HFFc6 (cell line): ENCODE measurements at places on chromosomes 13 and 19.

- DNase-seq: no peak
Observed at GRCh38 chr13:61086087-61086486, 329.6 kb downstream of the PCDH20 start.

GRCh38 chr19:56356944-56357343, 36.4 kb downstream of the ZNF582 start:
- DNase-seq: no peak

DNA sequence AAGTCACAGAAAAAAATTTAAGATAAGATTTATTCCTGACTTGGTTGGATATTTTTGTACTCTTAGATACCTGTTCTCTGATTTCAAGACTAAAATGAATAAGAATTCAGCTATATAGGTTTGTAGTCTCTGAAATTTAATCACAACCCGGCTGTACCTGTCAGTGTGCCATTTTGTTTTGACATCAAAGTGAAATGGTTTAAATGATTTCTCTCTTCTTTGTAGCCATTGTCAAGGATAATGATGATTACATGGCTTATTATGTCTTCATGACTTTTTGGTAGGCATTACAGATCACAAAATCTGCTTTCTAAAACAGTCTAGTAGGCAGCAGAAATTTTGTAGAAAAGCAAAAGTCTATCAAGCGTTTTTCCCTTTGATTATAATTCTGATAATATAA, 72.5 kb downstream of the PCDH17 start:
- DNase-seq: no peak

DNA sequence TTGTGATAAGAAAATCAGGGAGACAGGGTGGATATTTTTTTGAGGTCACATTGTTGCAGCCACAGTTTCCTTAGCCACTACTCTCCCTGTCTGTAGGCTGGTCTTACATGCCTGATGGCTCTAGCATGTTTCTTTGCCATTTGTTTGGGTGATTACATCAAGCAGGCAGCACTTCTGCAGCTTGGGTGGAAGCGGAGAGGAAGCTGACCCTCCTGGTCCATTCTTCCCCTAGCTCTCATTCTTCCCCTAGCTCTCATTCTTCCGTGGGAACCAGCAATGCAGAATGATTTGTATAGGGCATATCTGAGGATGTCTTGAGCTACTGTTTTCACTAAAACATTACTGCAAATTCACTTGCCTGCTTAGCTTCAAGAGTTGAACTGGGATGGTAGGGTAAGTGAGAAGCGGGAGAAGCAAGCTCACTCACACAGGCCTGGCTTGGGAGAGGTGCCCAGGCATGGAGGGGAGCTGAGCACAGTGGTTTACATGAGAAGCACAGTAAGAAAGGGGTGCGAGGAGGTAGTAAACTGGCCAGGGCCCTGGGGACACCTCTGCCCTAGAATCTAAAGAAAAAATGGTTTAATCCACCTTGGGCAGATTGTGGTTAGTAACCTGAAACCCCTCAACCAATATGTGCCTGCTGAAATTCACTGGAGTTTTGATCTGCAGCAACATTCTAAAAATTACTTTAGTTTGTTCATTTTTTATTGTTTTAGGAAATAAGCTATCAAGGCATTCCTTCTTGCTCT, 538.9 kb downstream of the RFC3 start:
- peak; percentile 2 for DNase-seq

GRCh38 chr19:13181747-13182388, 31.7 kb downstream of the IER2 start:
- peak; percentile 50 for DNase-seq

DNA sequence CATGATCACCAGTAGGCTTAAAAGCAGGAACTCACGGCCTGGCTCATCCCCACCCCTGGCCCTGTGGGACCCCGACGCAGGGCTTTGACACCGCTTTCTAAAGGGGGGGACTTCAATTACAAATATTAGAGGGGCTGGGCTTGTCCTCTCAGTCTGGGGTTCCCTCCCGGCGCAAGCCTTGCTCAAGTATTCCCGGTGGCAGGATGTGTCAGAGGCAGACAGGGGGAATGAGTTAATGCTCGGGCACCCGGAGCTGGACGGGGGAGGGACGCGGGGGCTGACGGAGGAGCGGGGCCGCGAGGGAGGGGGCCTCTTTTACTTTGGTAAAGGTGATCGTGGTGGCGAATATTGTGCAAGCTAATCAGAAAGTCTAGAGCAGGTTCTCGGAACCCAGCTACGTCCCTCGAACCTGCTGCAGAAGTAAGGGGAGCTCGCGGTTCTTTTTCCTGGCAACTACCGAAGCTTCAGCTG, 1.1 kb downstream of the FGF14 start:
- DNase-seq: no peak

DNA sequence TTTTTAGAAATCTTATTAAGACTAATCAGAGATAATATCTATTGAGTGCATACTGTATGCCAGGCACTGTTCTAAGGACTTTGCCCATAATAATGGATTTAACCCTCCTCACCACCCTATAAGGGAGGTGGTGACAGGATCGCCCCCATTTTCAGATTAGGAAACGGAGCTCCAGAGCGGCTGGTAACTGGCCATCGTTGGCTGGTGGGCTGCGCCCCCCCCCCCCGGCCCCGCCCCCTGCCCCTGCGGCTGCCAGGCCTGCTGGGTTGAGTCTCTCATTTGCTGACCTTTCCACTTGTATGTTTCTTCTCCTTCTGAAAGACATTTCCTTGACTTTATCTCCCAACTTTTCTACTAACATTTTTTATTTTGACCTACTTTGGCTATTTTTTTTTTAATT, 8.5 kb downstream of the ARHGEF7 start:
- no peak for DNase-seq

- DNase-seq: no peak
Observed at GRCh38 chr19:42052241-42052863, 17.7 kb downstream of the GRIK5 start.

GRCh38 chr13:62129000-62129551, 713.4 kb upstream of the PCDH20 start:
- no peak for DNase-seq

- DNase-seq: no peak
Observed at GRCh38 chr19:21463449-21464105, 41.8 kb upstream of the ZNF429 start.

DNA sequence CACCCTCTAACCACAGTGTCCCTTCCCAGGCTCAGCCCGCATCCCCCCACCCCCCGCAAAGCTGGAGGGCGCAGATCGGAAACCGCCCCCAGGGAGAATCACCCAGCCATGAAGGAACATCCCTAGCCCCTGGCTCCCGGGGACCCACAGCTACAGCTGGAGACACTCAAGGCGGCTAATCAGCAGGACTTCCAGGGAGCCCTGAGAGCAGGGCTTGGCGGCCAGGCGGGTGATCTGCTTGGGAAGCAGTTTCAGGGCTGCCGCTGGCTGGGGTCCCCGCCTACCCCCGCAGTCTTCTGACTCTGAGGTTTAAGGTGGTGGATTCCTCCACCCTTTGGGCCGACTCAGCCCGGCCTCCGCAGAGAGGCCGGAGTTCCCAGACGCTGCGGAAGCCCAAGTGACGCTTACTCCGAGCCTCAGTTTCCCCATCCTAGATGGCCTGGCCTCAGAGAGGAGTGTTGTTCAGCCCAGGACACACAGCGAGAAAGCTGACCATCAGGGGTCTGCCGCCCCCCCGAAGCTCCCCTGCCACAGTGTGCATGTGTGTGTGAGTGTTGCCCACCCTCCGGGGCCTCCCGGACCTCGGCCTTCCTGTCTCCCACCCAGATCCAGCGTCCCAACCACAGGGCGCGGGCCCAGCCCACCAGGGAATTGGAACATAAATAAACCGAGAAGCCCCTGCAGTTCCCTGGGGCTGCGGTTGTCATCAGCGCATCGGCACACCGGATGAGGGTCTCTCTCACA, 9.8 kb downstream of the FUT6 start:
- DNase-seq: no peak

DNA sequence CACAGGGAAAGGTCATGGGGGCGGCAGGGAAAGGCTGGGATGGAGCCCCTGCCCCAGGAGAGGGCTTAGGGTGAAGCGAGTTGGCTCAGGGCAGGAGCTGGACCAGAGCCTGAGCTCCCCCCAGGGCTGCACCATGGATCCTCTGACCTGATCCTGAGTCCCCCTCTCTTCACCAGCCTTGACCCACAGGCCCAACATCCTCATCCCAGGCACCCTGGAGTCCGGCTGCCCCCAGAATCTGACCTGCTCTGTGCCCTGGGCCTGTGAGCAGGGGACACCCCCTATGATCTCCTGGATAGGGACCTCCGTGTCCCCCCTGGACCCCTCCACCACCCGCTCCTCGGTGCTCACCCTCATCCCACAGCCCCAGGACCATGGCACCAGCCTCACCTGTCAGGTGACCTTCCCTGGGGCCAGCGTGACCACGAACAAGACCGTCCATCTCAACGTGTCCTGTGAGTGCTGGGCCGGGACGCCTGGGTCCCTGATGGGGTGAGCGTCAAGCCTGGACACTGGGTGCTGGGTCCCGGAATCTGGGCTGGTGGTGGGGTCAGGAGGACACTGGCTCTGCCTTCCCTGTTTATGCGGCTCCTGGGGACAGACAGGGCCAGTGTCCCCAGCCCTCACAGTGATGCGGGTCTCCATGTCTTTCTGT, 842 bp downstream of the SIGLEC9 start:
- no peak for DNase-seq

DNA sequence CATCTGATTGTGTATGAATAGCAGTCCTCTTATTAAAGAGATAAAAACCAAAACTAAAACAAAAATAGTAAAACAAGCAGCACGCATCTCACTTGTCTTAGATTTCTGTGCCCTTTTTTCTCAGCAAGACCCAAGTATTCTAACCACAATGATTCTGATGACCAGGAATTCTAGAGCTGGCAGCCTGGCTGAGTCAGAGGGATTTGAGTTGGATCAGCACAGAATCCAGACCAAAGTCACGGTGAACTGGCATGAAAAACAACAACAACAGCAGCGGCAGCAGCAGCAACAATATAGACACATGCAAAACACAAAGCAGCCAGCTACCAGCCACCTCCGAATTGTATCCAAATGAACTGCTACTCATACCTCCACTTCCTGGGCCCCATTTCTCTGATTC, 360.5 kb downstream of the KCNRG start:
- DNase-seq: peak; percentile 79

DNA sequence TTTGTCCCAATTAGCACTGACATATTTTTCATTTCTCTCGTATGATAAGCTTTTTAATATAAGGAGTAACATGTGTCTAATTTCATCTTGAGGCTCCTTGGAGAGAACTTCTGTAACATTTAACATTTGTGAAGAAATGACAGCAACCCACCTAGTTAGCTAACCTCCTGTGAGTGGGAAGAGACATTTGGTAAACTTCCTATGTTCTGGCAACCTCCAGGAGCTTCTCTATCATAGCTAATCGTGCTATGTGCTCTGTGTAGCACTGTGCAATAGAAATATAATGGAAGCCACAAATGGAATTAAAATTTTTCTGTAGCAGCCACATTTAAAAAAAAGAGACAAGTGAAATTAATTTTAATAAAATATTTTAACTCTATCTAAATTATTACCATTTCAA, 5.4 kb upstream of the OLFM4 start:
- DNase-seq: no peak

- no peak for DNase-seq
Observed at GRCh38 chr13:114140906-114141250, 8.5 kb upstream of the RASA3 start.

DNA sequence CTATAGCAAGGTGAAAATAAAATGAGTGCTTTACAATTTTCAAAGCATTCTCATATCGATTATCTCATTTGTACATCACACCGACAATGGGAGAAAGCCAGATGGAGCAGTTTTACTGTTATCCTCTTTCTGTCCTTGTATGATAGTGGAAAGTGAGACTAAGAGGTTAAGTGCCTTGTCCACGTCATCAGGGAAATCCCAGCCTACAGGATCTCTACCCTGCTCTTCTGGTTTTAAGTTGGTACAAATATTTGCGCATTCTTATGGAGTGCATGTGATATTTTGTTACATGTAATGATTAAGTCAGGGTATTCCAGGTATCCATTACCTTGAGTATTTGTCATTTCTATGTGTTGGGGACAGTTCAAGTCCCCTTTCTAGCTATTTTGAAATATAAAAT, 12.4 kb upstream of the ENOX1 start:
- no peak for DNase-seq

GRCh38 chr13:46926916-46927590, 30.2 kb upstream of the HTR2A start:
- DNase-seq: peak; percentile 4

DNA sequence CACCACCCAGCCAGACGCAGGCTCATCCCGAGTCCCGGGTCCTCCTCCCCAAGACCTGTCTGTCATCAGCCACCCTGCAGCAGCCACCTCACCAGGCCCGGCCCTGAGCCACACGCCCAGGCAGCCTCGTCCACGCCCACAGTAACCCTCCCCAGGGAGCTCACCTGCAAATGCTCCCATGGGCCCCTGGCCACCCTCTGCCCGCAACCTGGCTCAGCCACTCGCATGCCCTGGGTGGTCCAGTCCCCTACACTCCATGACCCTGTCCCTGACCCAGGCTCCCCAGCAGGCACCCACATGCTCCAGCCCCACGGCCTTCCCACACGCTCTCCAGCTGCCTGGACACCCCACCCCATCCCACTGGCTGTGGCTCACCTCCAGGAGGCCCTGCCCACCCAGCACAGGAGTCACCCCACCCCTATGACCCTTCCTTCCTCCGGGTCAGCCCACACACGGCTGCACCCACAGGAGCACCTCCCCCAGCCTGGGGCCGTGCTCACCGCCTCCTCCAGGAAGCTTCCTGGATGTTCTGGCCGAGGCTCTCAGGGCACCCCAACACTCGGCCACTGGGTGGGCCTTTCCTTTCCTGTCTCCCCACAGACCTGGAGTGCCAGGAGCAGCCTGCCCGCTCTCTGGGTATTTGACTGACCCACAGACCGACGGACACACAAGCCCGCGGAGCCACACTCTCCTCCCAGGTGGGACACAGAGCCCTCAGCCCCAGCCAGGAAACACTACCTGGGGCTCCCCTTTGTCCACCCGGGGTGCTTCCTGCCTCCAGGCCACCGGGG, 3.6 kb downstream of the TMEM259 start:
- DNase-seq: no peak

- peak; percentile 60 for DNase-seq
Observed at GRCh38 chr13:21234526-21234925, 58.1 kb downstream of the MRPL57 start.

DNA sequence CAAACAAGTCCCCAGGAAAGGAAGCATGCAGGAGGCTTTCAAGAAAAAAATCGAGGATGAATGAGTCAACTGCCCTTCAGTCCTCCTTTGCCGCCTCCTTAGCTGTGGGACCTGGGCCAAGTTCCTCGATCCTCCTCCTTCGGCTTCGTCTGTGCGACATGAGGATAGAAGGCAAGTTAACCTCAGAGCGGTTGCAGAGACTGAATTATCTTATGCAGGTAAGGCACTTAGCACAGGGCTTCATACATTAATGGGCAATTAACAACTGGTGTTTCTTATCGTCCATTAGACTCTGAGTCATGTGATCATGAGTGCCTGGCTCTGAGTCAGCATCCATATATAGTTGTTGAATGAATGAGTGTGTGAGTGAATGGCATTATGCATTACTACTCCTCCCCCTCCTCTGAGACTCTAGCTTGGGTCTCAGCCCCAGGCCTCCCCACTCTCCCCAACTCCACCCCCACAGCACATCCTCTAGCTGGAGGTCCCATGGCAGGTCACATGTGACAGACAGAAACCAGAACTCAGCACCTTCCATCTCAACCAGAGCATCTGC, 1.6 kb upstream of the TTC9B start:
- DNase-seq: peak; percentile 68

GRCh38 chr13:31267126-31267784, 67.5 kb downstream of the B3GLCT start:
- no peak for DNase-seq

- peak; percentile 55 for DNase-seq
Observed at GRCh38 chr13:113098162-113098732, 7.3 kb upstream of the F7 start.
